ENCODE measurements at places on chromosomes 3 and 15.

- no peak for DNase-seq
Observed at GRCh38 chr3:51637144-51637940, 33.7 kb upstream of the TEX264 start.

- no peak for DNase-seq
Observed at GRCh38 chr3:101813817-101814440, 34.9 kb downstream of the NXPE3 start.

GRCh38 chr3:10517627-10518026, 12.2 kb upstream of the ATP2B2 start:
- no peak for DNase-seq

DNA sequence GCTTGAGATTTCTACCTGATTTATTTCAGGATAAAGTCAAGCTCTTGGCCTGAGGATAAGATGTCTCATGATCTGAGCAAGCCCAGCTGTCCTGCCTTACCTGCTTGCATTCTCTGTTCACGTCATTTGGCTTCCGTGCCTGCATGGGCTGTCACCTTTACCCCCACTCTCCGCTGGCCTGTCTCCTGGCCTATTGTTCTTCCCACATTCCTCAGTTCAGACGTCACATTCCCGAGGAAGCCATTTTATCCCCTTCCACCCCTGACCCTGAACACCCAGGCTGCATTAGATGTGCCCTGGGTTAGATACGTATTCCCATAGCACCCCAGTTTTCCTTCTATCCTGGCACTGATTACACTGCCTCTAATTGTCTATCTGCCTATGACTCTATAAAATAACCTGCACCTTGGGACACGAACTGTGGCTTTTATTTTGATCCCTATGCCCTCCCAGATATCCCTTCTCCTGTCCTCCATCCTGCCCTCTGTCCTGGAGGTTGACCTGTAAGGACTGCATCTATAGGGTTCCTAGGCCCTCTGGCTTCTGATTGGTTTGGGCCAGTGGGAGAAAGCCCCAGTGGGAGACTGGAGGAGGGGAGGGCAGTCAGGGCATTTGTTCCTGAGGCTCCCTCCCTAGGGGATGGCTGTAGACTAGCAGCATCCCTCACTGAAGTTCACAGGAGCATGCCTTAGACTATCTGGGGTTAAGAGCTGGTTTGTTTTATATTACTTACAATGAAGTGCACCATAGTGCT, 19.2 kb upstream of the UBE2Q2 start:
- no peak for DNase-seq

- no peak for DNase-seq
Observed at GRCh38 chr3:150292891-150293290, 115.2 kb upstream of the TSC22D2 start.

- DNase-seq: no peak
Observed at GRCh38 chr3:36542186-36542585, 161.9 kb downstream of the STAC start.

DNA sequence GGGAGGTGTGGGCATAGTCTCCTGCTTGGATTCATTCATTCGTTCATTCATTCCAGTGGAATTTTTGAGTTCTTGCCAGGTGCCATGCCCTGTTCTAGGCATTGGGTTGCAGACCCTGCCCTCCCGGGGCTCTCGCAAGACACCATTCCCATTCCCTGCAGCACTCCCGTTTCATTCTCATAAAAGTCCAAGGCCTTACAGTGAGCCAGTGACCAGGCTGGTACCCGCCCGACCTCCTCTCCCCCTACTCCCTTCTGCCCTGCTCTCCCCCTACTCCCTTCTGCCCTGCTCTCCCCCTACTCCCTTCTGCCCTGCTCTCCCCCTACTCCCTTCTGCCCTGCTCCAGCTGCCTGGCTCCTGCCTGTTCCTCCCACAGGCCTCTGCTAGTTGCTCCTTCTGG, 41.9 kb downstream of the AMOTL2 start:
- DNase-seq: no peak

DNA sequence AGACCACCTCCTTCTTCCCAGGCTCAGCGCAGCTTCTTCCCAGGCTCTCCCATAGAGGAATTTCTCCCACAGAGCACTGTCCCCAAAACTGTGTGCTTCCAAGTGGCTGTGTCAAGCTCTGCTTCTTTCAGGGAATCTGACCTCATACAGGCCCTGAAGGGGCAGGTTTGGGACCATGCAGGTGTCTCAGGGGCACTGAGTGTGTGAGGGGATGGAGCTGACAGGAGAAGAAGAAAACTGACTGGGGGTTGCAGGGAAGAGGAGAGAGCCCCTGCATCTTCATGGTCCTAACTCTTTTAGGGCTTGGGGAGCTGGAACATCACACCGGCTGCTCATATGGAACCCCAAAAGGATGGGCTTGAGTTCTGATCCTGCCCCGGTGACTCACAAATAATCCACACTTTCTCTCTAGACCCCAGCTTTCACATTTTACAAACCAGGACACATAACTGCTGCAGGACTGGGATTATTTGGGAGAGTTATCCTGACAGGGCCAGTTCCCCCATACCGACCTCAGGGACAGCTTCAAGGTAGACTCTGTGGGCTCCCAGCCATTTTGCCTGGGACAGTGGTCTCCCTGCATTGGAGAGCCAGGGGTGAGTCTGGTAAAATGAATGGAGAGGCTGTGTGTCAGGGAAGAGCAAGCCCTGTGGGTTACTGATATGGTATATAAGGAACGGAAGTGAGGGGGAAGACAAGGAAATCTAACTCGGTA, 316.1 kb downstream of the TLE3 start:
- no peak for DNase-seq

DNA sequence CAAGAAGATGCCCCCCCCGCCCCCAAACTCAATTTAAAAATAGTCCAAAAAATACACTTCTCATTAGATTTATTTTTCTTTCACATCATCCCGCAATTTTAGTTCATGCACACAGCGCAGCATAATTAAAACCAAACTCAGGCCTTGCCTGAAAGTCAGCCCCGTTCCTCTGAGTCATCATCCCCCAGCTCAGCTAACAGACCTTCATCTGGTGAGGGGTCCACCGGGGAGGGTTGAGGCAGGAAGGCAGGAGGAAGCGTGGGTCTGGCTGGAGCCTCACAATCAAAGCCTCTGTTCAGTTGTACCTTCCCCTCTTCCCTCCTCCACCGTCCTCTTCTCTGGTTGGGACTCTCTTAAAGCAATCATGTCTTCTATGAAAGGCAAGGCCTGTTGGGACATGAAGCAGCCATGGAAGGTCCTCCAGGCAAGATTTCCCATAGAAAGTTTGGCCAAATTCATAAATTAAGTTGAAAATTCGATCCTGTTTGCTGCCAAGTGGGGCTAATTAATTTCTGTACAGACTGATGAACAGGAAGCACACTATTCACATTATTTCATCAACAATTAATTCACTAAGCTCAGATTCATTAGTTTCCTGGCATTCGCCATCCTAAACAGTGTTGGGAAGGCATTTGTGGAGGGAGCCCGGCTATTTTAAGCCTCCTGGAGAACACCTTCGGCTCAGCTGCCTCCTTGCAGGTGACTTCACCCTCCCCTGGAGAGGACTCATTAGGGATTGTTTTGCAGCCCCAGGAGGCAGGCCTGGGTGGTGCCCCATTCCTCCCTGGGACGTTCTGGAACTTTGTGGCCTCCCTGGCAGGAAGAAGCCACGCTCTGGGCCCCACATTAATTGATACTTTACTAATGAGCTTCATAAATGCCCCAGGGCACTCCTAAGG, 72.3 kb upstream of the BNC1 start:
- DNase-seq: no peak
